ENCODE measurements at places on chromosomes 5 and 9. TPM values are rescaled to one million over a fixed set of nuclear protein-coding genes. Genes with fewer than 3 reads are reported as not detected.

DNA sequence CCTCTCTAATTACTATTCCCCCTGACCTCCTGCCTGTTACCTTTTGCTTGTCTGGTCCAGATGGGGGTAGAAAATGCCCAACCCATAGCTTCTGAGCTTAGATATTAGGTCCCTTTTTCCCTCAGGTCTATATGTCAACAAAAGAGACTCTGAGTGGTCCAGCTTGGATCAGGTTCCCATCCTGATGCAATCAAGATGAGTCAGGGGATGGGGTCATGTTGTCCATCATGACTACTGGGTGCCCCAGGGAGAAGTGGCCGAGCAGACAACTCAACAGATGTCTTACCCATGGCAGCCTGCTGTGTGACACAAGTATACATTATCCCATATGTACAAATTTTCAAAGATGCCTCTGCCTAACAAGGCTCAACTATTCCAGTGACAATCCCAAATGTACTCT, 9.1 kb upstream of the ANKH start:
- no peak for DNase-seq

The CDX1 gene
- total RNA-seq = not detected

- DNase-seq = no peak
These were observed 113.5 kb upstream of the SPOCK1 start for GRCh38 chr5:137612576-137612975.

DNA sequence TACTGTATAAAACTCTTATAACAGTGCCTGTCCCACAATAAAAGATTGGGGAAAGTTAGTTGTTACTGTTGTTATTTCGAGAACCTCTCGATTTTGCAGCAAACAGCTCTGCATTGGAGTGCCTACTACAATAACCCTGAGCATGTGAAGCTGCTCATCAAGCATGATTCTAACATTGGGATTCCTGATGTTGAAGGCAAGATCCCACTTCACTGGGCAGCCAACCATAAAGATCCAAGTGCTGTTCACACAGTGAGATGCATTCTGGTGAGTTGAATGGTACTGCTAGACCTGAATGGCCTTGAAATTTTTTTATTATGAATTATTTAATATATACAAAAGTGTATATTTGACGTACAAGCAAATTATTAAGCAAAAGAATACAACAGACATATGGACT, 123.2 kb downstream of the TEX10 start:
- DNase-seq = no peak

The TRIP13 gene
- total RNA-seq = 43.7 TPM
